T-cell (primary cell): ENCODE measurements at places on chromosomes 2 and 18.

DNA sequence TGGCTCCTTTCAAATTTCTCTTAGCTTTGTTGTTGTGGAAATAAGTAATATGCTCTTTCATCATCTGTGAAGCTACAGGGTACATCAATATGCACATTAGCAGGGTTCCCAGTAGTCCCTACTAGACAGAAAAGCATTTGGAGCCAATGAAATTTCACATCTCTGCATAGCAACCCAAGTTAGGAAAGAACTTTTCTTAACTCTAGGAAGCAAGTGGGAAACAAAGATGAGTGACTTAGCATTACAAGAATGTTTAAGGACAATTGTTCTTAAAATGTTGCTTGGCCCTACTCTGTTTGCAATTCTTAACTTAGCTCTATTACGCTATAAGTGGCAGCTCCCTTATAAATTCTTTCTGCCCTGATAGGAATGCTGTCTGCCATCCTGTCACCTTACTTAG, 39.6 kb downstream of the ZEB2 start:
- no peak for DNase-seq

- no peak for DNase-seq
Measured at GRCh38 chr2:206001912-206002311, 84.1 kb downstream of the INO80D start.

DNA sequence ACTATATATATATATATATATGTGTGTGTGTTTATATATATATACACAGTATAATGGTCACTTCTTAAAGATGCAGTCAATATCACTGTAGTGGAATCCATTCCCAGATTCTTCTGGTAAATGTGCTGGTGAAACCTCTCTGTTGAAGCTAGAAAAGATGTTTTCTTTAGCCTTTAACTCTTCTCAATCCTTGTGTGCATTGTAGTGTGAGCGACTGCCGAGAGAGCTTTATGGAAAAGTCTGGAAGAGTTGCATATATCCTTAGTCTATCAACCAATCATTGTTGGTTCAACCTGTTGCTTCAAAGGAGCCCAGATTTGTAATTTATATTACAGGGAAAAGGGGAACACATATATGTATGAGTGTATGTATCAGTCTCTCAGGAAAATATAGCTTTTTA, 27.7 kb downstream of the SLC66A3 start:
- DNase-seq = no peak

GRCh38 chr2:54968561-54969218, 81.6 kb downstream of the RTN4 start:
- DNase-seq = no peak

GRCh38 chr2:181411105-181411849, 45.9 kb upstream of the ITGA4 start:
- DNase-seq = no peak

DNA sequence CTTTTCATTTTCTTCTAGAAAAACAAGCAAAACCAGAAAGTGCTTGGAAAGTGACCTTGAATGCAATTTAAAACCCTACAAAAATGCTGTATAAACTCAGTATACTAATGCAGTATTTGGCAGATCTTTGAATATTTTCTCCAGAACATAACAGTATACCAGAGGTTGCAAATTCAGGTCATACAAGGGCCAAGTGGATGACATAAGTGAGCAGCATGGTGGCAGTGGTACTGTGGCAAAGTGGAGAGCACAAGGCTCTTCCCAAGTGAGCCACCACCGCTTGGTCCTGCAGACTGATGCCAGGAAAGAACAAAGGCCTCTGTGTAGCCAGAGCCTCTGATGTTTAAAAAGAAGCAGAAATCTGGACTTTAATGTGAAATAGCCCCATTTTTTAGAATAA, 33.1 kb downstream of the METTL4 start:
- DNase-seq = no peak
